ENCODE measurements at places on chromosomes 11 and 22.

GRCh38 chr11:71309181-71309580 lies 56.8 kb upstream of the SHANK2 start:
- DNase-seq: no peak

DNA sequence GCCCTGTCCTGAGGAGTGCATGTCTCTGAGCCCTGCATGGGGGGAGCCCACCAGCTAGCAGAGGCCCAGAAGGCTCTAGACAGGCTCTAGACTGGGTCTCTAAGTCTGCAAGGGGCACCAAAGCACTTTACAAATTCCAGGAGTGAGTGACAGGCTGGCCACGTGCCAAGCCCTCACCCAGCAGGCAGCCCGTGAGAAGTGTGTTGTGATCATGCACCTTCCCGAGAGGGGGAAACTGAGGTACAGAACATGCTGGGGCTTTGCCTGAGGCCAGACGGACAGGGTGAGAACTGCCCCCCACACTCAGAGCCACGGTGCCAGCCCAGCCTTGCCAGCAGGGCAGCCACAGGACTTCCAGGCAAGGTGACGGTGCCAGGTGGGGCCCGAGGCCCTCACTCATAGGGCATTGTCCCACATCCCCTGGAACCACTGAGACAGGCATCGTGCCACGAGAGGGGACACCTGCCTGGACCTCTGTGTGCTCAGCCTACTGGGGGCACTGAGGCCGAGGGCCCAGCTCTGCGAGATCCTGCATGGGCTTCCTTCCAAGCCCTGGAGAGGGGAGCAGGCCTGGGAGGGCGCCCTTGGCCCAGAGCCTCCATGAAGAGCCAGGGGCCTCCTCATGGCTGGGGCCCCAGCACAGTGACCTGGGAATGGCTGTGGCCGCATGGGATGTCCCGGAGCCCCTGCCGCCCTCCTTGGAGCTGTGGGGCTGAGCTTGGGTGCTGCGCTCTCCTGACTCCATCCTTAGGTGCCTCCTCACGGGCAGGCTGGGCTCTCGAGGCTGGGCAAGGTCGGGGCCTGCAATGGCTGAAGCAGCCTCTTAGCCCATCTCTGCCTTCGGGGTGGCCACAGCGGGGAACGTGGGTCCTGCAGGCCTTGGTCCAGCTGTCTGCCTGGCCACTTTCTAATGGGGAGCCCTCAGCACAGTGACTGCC lies 121.5 kb downstream of the KCNQ1OT1 start:
- peak; percentile 49 for DNase-seq

DNA sequence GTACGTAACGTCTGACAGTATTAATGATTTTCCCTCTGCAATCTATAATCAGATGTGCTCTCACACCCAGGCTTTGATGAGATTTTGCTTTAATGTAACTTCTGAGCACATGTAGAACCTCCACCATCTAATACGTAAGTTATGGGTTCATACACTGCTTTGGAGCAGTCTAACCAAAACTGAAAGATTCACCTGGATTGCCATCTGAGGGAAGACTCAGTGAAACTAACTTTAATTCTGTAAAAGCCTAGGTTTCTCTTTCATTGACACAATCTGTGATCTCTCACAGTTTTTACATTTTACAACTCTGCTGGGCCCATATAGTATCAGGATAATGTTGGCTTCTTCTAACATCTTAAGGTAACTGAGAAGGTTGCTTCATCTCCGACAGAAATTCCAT lies 30.1 kb upstream of the MTNR1B start:
- no peak for DNase-seq

- no peak for DNase-seq
These were observed 88.0 kb downstream of the BLID start for GRCh38 chr11:122028036-122028435.

- DNase-seq: peak; percentile 4
These were observed 338.1 kb downstream of the CTTN start for GRCh38 chr11:70736461-70736860.

Measured in left ventricle myocardium superior (tissue), 1 donor.